Thoracic aorta (tissue), 2 donors: ENCODE measurements at places on chromosomes 7 and 10. TPM values are rescaled to one million over a fixed set of nuclear protein-coding genes. Genes with fewer than 3 reads are reported as not detected.

- no peak for DNase-seq
These were observed 131.3 kb upstream of the PRKCQ start for GRCh38 chr10:6711408-6711841.

Gene SORCS1
- 1.1 TPM for total RNA-seq

Gene RSPH10B2
- total RNA-seq = not detected

Gene TACR2
- 0.27 TPM for total RNA-seq

Gene GARIN1A
- 0.81 TPM for total RNA-seq

Gene SLC13A4
- total RNA-seq = 2.1 TPM

- DNase-seq = no peak
These were observed 39.6 kb upstream of the SLC16A12 start for GRCh38 chr10:89575031-89575430.

Gene PCGF6
- 13.8 TPM for total RNA-seq

DNA sequence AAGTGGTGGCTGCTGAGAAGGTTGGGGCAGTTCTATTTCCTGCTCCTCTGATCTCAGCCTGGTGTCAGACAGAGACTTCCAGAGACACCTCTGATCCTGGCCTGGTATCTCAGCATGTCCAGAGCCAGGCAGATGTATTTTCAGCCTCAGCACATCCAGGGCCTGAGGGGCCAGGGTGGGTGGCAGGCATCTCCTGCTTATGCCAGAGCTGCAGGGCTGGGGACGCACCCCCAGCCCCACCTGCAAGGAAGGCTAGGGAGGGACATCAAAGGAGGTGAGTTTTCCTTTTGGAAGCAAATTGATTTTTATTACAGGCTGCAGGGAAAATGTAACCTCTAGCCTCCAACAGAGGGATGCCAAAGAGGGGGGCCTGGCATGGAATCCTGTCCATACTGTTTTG lies 36.7 kb downstream of the CFAP46 start:
- no peak for DNase-seq

GRCh38 chr10:100736144-100736808 lies 9.1 kb upstream of the PAX2 start:
- no peak for DNase-seq

DNA sequence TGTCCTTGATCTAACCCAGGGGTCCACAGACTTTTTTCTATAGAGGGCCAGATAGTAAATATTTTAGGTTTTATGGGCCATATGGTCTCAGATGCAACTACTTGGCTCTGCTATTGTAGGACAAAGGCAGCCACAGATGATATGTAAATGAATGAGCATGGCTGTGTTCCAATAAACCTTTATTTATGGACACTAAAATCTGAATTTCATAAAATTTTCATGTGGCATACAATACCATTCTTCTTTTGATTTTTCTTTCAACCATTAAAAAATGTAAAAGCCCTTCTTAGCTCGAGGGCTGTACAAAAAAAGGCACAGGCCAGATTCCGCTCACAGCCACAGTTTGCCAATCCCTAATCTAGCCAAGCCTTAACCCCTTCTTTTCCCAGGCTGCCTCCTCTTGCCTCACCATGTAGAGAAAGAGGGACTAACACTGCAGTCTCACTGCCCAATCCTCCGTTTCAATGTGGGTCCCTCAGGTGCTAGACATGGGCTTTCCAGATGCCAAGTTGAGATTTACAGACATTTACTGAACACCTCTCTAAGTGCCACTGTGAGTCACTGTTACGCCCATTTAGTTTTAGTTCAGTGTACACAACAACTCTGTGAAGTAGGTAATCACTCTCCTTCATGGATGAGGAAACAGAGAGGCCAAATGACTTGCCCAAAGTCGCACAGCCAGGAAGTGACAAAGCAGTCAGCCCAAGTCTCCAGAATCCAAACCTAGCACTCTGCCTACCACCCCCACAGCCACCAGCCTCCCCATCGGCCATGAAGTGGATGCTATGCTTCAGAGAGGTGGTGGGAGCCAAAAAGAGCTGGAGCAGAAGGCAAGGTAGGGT lies 132.6 kb upstream of the PDLIM1 start:
- no peak for DNase-seq
